ENCODE measurements at places on chromosomes 12 and 14.

- no peak for DNase-seq
Measured at GRCh38 chr12:123860377-123860776, 98.3 kb downstream of the DNAH10 start.

DNA sequence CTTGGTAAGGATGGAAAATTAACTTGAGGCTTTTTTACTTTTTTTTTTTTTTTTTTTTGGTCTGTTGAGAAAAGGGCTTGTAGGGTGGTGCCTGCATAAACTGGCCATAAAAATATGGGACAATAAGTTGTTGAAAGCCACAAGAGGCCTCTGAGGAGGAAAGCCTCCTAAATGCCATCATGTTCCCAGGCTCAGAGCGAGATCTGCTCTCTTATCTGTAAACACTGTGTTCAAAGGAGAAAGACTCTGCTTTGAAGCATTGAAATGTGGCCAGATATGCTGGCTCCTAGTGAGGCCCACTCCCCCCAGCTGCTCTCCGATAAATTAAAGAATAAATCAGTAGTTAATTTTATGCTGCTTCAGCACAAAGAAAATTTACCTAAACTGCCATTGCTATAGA, 504.9 kb downstream of the DIO2 start:
- DNase-seq, result no peak

GRCh38 chr12:47775100-47775911, 2.3 kb downstream of the SLC48A1 start:
- DNase-seq, result no peak

GRCh38 chr12:66279123-66279712, 23.1 kb upstream of the HELB start:
- DNase-seq, result no peak

DNA sequence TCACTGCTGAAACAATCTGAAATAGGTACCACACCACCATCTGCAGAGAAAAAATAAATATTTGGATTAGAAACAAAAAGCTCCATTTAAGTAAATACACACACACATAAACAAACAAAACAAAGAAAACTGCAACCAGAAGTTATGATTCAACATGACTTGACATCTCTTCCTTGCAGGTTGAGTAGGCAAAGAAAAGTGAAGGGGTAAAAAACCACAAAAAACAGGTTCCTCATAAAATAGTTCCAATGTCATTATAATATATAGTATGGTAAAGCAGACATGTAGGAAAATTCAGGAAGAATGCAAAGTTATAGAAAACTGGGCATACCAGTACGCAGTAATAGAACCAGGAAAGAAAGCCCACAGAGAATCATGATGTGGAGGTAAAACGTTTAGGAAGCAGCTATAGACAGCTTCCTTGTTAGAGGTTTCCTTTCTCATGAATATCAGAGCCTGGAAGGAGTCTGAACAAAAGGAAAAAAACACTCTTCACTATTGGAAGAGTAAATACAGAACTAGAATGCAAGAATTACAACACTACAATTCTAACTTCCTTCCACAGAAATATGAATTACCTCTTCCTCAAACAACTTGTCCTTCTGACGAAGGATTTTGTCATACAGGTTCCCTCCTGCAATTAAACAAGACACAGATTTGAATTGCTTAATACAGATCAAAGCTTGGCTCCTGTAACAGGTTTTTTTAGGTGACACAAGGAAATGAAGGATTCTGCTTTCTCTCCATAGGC, 6.1 kb downstream of the NEK9 start:
- no peak for DNase-seq

DNA sequence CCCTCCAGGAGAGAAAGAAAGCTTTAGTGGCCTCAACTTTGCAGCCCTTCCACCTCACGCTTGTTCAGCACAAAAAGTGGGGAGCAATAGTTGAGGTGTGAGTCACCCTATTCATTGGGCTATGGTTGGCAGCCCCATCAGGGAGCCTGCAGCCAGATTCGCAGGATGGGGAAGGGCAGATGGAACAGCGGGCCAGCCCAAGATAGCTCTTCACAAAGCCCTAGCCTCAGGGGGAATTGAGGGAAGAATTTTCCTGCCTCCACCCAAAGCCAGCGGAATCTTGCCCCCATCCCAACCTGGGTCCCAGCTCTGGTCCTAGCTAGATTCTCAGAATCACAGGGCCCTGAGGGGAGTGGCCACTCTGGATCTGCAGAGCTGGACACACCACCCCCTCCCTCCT, 3.6 kb upstream of the KRT5 start:
- DNase-seq, result no peak
